ENCODE measurements at places on chromosomes 6 and 20. TPM values are rescaled to one million over a fixed set of nuclear protein-coding genes. Genes with fewer than 3 reads are reported as not detected.

- no peak for DNase-seq
Measured at GRCh38 chr6:1130709-1131108, 181.2 kb upstream of the FOXQ1 start.

DNA sequence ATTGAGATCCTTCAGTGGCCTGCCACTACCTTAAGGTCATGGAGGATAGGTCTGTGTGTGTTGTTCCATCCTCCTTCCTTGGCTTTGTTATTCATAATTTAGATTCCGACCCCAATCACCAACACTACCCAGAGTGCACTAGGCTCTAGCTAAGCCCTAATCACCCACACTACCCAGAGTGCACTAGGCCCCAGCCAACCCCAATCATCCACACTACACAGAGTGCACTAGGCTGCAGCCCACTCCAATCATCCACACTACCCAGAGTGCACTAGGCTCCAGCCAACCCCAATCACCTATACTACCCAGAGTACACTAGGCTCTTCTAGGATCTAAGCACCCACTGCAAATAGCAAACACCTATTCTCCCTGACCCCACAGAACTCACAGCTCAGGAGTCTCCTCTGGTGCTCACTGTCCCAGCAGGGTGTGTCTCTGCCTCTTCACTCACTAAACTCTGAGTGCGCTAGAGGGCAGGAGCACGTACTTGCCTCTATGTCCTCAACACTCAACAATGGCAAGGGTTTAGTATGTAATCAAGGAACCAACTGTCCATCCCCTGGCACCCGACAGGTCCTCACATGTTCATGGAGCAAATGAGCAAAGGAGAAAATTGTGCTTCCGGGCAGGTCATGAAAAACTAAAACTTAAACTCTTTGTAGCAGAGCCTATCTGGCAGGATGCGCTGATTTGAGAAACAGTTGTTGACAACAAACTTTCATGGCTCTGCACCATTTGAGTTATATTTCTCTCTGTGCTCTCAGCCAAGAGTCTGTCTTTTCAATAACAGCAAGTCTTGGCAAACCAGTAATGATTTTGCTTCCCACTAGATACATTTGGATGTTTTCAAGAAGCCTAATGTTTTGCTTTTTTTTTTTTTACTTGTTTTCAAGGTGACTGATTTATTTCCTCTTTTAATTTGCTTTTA lies 54.3 kb downstream of the SLC22A23 start:
- DNase-seq, result no peak

DNA sequence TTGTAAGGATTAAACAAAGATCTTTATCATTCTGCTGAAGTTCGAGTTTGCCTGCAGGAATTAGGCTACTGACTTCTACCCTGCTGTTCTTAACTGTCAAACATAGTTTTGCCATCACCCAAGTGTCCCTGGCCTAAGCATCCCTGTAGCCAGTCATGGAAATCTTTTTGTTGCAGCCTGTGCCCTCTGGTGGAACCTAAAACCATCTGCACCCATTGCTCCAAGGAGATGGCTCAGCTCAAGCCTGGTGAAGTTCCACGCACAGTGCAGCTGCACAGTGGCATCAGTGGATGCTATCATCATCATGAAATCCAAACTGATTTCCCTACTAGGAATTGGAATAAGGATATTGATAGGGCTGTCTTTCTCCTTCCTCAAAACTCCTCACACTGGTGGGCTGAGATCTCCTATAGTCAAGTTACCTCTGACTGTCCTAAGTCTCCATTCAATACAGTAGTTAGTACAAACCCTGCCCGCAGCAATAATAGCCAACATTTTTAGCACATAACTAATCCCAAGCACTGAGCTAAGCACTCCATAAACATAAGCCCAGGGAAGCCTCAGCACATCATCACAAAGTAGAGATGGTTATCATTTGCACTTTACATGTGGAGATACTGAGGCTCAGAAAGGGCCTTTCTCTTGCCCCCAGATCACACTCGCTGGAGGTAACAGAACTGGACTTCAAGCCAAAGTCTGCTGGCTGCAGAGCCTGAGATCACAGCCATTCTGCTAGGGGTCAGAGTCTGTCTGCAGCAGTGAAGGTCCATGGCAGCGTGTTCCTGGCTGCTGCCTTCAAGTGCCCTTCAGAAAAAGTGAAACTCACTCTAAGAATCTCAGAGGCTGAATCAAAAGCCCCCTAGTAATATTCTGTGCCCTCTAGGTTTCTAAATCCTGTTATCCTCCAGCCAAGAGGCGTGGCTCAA lies 77.2 kb upstream of the MC3R start:
- DNase-seq, result no peak

GRCh38 chr20:49283176-49283702 lies 5.4 kb upstream of the ZNFX1 start:
- no peak for DNase-seq

The PMEPA1 gene
- 16.0 TPM for polyA plus RNA-seq

The ENPP5 gene
- 20.1 TPM for polyA plus RNA-seq

The ENPP4 gene
- polyA plus RNA-seq, result 17.8 TPM
